Hepatocyte (in vitro differentiated cells): ENCODE measurements at places on chromosomes 2 and 18. TPM values are rescaled to one million over a fixed set of nuclear protein-coding genes. Genes with fewer than 3 reads are reported as not detected.

DNA sequence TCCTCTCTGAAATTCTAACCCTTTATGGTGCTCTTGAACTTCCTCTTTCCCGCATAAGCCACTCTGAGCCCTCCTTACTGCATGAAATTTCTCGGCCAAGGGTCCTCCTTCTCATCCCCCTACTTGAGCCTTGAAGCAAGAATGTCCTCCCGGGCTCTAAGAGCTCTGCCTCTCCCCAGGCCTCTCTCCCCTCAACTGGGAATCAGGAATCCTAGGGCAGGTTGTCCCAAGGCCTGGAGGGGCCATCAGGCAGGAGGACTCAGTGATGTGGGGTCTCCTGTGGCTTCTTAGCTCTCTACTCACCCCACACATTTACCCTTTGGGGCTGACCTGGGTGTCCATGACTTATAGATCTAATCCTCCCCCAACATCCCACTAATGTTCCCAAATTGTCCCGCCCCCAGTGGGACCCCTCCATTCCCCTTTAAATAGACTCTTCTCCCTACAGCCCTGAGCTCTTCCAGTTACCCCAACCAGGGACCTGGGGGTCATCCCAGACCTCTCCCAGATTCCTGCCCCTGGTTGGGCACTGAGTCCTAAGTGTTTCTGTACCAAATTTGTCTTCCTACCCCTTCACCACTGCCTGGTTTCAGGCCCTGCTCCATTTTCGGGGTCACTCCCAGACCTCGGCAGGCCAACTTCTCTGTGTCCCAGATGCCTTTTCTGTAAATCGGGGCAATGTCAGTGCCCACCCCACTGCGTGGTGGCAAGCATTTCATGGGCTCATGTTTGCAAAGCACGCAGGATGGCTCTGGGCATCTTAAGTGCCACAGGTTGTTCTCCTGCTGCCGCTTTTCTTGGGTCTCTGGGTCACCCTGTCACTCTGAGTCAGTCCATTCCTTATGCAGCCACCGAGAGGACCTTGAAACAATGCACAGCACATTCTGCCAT lies 171.2 kb downstream of the ASB1 start:
- DNase-seq: no peak
- no peaks in the 10 kb centered on the region for H3K36me3 ChIP-seq
- H3K4me3 ChIP-seq: no peak overlapping the region
- peaks cover 18% of the 10 kb centered on the region for H3K4me1 ChIP-seq
- H3K27me3 ChIP-seq: no peaks in the 10 kb centered on the region
- peak overlapping the region; percentile 58 for H3K27ac ChIP-seq

GRCh38 chr2:73933194-73933593 lies 6.5 kb downstream of the DGUOK start:
- no peak overlapping the region for H3K27ac ChIP-seq
- peaks cover 13% of the 10 kb centered on the region for H3K4me1 ChIP-seq
- H3K27me3 ChIP-seq: no peaks in the 10 kb centered on the region
- DNase-seq: no peak
- H3K36me3 ChIP-seq: no peaks in the 10 kb centered on the region

DNA sequence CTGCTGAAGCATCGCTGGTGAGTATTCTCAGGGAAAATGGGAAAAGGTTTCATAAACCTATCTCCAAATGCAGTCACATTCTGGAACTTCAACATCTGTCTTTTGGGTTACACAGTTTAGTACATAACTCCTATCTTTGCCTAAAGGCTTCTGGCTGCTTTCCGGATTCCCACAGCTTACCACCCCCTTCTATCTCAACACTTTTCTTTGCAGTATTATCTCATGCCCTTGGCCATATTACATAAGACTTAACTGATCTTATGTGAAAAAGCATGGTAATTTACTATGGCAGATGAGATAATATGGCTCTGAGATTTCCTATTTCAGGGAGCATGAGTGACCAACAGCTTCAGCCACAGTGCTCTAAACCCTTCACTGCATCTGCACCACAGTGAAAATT lies 369.3 kb upstream of the LINC00305 start:
- H3K27ac ChIP-seq: no peak overlapping the region
- H3K4me3 ChIP-seq: no peak overlapping the region
- no peaks in the 10 kb centered on the region for H3K36me3 ChIP-seq
- no peaks in the 10 kb centered on the region for H3K27me3 ChIP-seq
- no peak for DNase-seq
- H3K4me1 ChIP-seq: no peaks in the 10 kb centered on the region

GRCh38 chr2:4151521-4151920 lies 448.1 kb downstream of the DCDC2C start:
- H3K4me1 ChIP-seq: no peaks in the 10 kb centered on the region
- no peaks in the 10 kb centered on the region for H3K36me3 ChIP-seq
- DNase-seq: no peak

- no peaks in the 10 kb centered on the region for H3K27me3 ChIP-seq
- no peaks in the 10 kb centered on the region for H3K4me1 ChIP-seq
- H3K4me3 ChIP-seq: no peak overlapping the region
Measured at GRCh38 chr2:207802650-207803049, 32.9 kb upstream of the FZD5 start.

- H3K4me3 ChIP-seq: no peak overlapping the region
- H3K4me1 ChIP-seq: no peaks in the 10 kb centered on the region
- H3K27ac ChIP-seq: no peak overlapping the region
- H3K36me3 ChIP-seq: no peaks in the 10 kb centered on the region
- no peak for DNase-seq
Measured at GRCh38 chr2:13474538-13474937, 757.8 kb downstream of the TRIB2 start.

RELCH gene
- 28.9 and 45.8 TPM in 2 replicates for total RNA-seq
